ENCODE measurements at places on chromosomes 4 and X. TPM values are rescaled to one million over a fixed set of nuclear protein-coding genes. Genes with fewer than 3 reads are reported as not detected.

NSG1 gene
- total RNA-seq, result 2.6 TPM

GRCh38 chr4:118732591-118733330 lies 47.6 kb downstream of the METTL14 start:
- DNase-seq, result no peak

DNA sequence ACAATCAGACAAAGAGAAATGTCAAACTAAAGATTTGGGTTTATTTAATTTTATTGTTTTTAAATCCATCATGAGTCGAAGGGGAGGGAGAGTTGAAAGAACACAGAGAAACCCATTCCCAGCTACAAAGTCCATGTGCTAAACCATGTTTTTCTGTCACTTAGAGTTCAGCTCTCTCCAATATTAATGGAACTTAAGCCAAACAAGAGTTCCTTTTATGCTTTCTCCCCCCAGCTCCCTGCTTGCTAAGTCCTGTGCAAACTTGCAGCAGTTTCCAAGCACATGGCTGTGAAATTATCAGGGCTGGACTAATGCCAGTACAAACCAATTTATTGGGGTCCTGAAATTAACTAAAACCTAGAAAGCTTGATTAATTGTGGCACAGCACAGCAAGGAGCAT lies 9.7 kb upstream of the CHRDL1 start:
- DNase-seq, result no peak

CPZ gene
- 2.9 TPM for total RNA-seq

ARR3 gene
- 1.2 TPM for total RNA-seq

DNA sequence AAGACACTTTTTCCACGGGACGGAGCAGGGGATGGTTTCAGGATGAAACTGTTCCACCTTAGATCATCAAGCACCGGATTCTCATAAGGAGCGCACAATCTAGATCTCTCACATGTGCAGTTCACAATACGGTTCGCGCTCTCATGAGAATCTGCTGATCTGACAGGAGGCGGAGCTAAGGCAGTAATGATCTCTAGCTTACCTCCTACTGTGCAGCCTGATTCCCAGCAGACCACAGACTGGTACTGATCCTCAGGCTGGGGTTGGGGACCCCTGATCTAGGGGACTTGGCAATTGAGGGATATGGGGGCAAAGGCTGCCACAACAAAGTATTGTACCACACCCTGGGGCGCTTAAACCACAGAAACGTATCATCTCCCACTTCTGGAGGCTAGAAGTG lies 25.7 kb downstream of the ZNF185 start:
- no peak for DNase-seq

DNA sequence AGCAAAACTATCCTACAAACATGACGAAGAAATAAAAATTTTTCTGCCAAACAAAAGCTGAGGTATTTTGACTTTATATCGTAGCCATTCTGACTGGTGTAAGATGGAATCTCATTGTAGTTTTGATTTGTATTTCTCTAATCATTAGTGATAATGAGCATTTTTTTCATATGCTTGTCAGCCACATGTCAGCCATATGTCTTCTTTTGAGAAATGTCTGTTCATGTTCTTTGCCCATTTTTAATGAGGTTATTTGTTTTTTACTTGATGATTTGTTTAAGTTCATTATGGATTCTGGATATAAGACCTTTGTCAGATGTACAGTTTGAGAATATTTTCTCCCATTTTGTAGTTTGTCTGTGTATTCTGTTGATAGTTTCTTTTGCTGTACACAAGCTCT lies 24.5 kb downstream of the F8A2 start:
- no peak for DNase-seq

GRCh38 chr4:185179488-185179887 lies 24.3 kb downstream of the CFAP97 start:
- no peak for DNase-seq

Data from left colon (tissue), 2 donors.